NCI-H1694 (cell line): ENCODE measurements at places on chromosomes 3 and 15.

- DNase-seq = no peak
Measured at GRCh38 chr3:195411836-195412235, 31.0 kb downstream of the ACAP2 start.

DNA sequence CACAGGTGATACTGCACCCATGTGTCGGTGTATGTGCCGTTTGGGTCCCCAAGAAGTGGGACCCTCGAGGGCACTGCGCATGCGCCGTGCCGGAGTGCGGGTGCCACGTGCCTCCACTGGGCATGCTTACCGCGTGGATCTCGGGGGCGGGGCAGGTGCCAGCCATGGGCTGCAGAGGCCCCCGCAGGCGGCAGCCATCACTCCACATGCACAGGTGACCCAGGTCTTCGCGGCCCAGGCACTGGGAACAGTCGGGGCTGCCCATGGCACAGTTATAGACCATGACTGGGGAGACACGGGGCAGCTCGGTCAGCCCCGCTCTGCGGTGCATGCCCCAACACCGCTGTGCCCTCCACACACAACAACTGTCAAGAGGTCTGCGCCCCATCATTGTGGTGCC, 31.2 kb downstream of the H1-8 start:
- no peak for DNase-seq

DNA sequence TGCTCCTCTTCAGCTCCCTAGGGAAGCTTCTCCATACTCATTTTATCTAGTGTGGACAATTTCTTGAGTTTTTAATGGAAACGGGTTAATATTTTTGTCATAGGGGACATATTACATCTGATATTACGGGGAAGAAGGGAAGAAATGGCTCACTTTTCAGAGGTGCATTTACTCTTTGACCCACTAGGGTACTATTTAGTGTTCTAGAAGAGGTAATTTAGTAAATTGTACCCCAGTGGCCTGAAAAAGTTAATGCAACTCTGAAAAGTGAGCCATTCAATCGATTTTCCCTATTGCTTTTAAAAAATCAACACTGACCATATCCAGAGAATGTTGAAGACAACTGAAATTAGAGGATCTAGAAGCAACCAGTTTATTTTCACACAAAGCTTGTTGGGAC, 71.2 kb downstream of the MAP2K5 start:
- DNase-seq = no peak

DNA sequence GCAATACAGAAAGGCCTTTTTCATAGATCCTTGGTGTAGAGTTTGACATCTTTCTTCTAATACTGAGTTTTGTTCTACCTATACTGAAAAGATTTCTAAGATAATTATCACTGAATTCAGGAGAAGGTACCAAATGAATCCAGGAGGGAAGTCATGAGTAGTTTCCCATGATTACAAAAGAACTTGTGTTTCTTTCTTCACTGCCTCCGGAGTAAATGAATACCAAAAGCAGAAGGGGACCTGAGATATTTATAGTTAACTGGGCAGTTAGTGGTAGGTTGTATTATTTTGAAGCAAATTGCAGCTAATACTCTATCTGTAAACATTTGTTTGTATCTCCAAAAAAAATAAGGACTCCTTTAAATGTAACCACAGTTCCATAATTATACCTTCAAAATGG, 175.4 kb downstream of the SUCNR1 start:
- DNase-seq = no peak

GRCh38 chr15:82572986-82573385, 32.7 kb upstream of the RPS17 start:
- no peak for DNase-seq

DNA sequence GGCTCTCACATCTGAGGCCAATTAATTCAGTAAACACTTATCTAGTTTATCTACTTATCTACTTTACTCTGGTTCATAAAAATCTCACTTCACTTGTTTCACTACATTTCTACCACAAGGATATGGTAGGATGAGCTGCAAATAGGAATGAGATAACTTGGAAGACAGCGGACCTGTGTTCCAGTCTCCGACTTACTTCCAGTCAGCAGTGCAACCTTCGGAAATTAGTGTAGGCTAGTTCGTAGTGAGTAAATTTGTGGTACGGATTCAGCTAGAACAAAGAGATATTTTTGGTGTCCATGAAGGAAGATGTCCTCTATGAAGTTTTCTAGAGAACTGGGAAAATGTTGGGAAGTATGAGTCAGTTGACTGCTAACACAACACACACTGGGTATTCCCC, 66.3 kb downstream of the TPRG1 start:
- DNase-seq = no peak

- DNase-seq = no peak
Measured at GRCh38 chr15:20353966-20354883, 187.4 kb downstream of the GOLGA6L6 start.

GRCh38 chr15:77529394-77530159, 103.1 kb downstream of the LINGO1 start:
- DNase-seq = no peak

DNA sequence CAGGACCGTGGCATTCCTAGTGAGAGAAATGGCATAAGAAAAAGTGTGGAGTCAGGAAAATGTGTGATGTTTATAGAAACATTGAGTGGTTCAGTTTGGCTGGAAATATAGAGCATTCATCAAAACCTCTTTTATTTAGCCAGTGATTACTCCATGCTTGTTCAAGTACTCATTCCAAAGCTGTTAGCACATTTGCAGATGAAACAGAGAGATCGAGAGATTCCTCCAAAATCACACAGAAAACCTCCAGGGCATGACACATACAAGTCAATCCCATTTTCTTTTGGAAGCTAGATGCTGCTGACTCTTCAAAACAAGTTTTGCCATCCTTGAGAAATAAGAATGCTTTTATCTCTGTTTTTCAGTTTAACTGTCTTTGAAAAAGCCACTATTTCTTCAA, 11.5 kb upstream of the MB21D2 start:
- DNase-seq = no peak
